ENCODE measurements at places on chromosomes 2 and 18.

GRCh38 chr2:227450926-227451654 lies 20.9 kb upstream of the AGFG1 start:
- peak; percentile 76 for DNase-seq

DNA sequence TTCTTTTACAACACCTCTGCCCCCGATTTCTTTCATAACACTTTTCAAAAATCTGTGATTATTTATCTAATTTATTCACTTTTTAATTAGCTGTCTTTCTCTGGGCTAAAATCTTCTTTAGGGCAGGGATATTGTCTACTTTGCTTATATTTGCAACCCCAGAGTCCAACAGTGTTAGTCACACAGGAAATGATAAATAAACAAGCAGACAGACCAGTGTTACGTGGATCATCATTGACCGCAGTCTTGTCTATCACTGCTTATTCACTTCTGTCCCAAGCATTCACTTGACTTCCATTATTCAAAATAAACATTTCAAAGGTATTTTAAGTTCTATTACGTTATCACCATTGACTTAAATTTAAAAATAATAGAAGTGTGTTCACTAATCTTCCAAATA lies 237.6 kb upstream of the UBE2E3 start:
- DNase-seq = no peak

DNA sequence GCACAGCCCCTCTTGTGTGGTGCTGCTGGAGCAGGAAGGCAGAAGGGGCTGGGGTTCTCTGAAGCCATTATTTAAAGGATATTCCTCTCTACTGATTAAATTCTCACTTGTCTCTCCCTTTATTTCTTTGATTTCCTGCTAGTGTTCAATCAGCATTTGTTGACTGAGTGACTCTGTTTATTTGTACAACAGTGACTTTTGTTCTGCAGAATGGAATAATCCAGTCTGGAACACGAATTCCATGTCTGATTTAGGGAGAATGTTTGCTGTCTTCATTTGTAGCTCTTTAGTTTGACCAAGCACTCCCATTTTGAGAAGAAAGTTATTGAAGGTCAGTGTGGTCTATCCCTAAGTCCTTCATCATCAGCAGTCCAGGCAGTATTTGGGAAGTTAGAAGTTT lies 141.2 kb downstream of the SETBP1 start:
- no peak for DNase-seq

- no peak for DNase-seq
Observed at GRCh38 chr2:25323042-25323514, 18.6 kb downstream of the DNMT3A start.

- DNase-seq = no peak
Observed at GRCh38 chr2:62338111-62338510, 142.2 kb downstream of the B3GNT2 start.

DNA sequence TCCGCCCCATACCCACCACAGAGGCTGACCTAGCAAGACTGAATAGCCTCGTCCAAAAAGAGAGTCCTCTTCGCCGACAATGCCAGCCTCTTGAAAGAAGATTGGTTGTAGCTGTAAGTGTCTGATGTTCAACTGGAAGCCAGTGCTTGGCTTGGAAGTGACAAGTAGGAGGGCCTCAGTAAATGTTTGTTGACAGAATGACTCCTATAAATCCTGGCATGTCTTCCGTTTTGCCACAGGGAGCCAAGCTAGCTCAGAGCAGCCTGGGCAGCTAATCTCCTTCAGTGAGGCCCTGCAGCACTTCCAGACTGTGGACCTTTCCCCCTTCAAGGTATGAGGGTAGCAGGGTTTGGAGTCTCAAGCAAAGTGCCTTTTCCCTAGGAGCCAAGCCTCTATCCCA lies 14.9 kb downstream of the ELMOD3 start:
- DNase-seq = no peak

All from suppressor macrophage treated with lipopolysaccharide for 1 hour (primary cell).